NCI-H1694 treated with DMSO at 0.1 percent for 48 hours (cell line): ENCODE measurements at places on chromosomes 16 and 17.

DNA sequence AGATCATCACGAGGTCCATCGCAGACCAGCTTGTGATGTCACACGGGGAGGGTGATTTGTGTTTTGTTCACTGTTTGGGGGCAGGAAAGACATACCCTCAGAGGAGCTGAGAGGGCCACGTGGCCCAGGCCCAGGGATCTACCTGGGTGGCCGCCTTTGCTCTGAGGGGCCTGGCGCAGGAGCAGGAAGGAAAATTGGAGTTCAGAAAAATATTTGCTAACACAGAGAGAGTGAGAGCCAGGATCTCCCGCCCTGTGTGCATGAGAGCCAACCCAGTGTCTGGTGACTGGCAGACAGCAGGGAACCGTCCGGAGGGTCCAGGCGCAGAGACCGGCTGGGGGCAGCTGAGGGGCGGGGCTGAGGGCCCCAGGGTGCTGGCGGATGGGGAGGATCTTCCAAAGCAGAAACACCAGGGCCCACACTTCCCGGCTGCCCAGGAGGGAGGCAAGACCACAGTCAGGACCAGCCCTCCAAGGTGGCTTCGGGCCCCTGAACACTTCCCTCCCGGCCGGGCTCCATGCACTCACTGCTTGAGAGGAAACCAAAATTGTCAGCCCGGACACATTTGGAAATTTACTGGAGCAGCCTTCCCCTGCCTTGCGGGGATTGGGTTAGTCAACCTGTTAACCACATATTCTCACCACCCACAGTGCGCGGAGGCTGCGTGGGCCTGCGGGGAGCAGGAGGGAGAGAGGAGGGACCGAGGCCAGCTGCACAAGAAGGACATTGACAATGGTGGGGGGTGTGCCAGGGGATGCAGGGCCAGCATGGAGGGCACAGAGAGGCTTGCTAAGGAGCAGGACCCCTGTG, 52.6 kb downstream of the RBFOX3 start:
- no peak for DNase-seq

DNA sequence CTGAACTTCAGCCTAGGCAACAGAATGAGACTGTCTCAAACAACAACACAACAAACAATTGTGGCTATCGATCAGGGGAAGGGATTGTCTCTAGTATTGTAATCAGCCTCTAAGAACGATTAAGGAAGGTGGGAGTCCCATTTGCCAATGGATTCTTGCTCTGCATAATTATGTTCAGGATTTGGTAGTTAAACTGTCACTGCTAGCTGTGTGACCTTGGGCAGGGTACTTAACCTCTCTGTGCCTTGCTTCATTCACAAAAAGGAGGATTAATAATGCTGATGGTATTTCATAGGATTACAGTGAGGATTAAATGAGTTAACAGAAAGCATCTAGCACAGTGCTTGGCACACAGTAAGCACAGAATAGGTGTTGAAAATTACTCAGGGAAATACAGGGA, 6.7 kb upstream of the SSTR2 start:
- no peak for DNase-seq

DNA sequence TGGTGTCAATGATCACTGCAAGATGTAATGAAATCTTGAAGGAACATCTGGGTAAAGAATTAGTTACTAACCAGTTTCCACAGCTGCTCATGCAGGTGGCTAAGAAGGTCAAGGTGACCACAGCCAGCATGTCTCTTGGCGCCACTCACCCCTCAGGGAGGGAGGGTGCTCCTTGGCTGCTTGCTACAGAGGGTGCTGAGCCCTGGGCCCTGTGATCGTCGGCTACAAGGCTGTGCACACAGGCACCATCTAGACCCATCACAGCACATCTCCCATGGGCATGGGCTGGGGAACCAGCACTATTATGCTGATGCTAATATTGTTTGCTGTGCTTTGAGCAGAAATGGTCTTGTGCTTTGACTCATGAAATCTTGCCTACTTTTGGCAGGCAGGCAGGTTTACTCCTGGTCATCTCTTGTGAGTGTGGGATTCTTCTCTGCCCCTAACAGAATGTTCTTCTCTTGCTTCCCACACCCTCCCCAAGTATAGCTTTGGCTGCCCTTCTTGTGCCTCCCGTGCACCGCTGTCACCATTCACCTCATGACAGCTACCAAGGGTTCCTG, 36.4 kb downstream of the TXNDC11 start:
- no peak for DNase-seq

DNA sequence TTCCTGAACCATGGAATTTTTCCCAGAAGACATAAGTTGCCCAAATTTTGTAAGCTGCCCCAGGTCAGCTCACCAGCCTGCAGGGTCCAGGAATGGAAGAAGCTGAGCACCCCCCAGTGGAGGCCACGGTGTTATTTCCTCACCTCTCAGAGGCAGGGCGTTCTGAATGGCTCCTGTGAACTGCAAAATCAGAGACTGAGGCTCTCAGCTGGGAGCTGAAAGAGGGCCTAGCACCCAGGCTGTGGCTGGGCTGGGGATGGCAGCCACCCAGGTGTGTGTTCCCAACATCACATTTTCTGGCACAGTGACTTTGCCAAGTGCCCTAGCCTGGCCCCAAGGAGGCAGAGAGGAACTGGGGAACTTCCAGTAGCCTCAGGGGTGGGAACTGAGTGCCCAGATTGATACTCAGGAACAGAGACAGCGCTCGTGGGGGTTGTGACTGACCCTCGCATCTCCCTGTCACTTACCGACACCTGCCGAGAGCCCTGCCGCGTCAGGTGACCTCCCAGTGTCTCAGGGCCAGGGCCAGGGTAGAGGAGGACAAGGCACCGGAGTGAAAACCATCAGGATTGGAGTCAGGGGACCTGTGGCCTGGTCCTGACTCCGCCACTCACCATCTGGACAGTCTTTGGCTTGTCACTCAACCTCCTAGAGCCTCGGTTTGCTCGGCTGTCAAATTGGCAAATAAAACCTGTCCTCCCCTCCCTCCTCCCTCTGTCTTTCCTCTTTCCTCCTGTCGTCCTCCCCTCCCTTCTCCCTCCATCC, 11.3 kb downstream of the CACNG4 start:
- DNase-seq: no peak

- no peak for DNase-seq
Observed at GRCh38 chr16:24140730-24141129, 115.4 kb upstream of the CACNG3 start.

DNA sequence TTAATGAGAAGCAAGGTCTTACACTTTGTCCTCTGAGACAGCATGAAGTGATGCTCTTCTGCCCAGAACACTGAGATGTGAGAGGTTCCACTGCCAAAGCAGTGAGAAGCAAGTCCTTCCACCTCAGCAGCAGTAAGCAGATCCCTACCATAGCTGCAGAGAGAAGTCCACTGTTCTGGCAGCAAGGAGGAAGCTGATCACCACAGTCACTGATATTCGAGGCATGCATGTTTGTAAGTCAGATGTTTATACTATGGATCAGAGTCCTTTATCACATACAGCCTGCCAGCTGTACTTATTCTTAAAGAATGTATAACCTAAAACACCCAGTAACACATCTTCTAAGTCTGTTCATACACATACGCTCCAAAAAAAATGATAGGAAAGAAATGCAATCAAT, 18.2 kb upstream of the METTL2A start:
- no peak for DNase-seq

GRCh38 chr16:87828907-87829621, 40.2 kb downstream of the SLC7A5 start:
- DNase-seq: no peak

- DNase-seq: no peak
Observed at GRCh38 chr17:41615454-41615853, 2.9 kb upstream of the KRT16 start.

DNA sequence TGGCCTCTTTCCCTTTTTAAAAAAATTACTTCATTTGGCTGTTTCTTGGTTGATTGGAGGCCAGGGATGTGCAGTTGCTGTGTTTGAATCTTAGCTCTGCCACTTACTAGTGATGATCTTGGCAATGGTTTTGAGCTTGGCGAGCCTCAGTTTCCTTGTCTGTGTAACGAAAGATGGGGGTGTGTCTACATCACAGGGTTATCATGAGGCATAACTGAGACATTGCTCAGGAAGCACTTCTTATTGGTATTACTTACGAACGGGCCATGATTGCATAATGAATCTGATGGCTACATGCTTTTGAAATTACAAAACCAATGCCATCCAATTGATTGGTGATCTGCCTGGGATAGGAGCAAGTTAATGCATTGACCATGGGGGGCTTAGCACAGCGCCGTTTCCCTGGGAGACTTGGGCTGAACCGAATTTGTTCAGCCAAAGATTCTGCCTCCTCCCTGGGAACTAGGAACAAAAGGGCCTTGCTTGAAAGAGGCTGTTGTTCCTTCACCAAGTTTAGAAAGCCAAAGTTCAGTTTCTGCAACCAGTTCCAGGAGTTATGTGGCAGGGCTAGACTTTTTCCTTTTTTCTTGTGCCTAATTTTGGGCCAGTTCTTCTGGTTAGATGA, 21.9 kb downstream of the CMIP start:
- DNase-seq: no peak
